ENCODE measurements at places on chromosomes 5 and 9.

GRCh38 chr5:14141764-14142163 lies 1.4 kb upstream of the TRIO start:
- DNase-seq, result no peak

- DNase-seq, result no peak
These were observed 14.5 kb upstream of the ROPN1L start for GRCh38 chr5:10427201-10427600.

DNA sequence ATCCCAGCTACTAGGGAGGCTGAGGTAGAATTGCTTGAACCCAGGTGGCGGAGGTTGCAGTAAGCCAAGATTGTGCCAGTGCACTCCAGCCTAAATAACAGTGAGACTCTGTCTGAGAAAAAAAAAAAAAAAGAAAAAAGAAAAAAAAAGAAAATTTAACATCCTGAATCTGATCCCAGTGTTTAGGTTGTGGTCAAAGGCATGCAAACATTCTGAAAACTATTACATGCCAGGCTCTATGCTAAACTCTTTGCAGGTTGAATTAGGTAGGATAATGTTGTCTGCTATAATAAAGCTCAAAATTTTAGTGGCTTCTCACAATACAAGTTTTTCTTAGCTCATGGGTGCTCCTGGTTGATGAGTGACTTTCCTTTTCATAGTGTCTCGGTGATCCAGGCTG lies 367.4 kb downstream of the PSAT1 start:
- DNase-seq, result no peak

- DNase-seq, result no peak
These were observed 209.5 kb downstream of the MEF2C start for GRCh38 chr5:88673253-88674105.

DNA sequence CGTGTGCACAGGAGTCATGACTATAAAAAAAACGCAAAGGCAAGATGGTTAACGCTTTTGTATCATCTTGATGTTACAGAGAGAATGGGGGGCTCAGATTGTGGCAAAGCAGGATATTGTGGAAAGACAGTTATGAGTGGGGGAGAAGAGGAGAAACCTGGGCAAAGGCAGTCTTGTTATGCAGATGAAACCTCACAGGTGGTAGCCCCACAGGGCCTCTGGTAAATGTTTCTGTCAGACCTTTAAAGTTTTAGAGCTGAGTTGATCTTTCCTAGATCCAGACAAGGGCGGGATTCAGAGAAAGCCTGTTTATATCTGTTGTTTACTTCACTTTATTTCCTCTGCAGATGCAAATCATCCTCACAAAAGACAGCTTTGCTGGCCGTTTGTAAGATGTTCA lies 55.2 kb downstream of the C9orf85 start:
- no peak for DNase-seq

- DNase-seq, result no peak
These were observed 123.6 kb upstream of the CCDC112 start for GRCh38 chr5:115419846-115420585.

DNA sequence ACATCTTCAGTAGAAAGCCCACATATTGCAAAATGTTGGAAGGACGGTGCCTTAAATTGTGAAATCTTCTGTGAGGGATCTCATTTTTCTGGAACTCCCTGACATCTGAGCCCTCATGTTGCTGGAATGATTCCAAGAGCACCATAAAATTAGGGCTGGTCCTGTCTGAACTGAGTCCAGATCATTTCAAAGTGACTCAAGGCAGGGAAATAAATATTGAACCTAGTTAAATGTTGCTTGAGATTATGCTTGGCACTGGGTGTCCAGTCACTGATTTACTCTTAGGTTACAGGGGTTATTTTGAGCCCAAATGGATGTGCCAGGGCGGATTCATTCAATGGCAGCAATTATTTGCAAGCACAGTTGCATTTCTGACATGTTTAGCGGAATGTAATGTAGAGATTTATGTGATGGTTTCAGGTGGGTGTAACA lies 437.0 kb downstream of the PIK3R1 start:
- DNase-seq, result no peak

DNA sequence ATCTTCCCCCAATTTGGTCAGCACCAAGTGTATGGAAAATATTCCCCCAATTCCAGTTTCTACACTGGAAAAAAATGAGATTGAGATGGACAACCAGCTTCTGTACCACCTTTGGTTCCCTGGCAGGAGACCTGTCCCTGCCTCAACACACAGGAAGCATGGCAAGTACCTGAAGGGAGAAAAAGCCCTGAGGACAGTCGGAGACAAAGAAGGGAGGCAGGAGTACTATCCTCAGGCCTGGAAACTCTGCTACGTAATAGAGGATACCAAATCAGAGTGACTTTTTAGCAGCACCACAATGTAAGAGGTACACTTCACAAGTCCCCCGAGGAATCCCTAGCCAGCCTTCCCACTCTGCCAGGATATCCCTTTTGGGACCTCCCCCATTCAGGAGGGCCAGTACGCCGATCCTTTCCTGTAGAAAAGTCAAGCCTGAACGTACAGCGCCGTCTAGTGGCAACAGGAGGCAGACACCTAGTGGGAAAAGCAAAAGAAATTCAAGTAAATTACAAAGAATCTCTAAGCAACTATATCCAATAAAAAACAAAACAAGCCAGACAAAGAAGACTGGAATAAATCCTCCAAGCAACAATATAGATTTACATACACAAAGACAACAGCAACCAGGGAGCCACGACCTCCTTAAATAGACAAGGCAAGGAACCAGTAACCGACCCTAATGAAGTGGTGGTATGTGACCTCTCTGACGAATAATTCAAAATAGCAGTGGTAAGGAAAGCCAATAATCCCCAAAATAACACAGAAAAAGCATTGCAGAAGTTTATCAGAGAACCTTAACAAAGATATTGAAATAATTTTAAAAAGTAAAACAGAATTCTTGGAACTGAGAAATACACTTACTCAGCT lies 63.3 kb upstream of the SLCO6A1 start:
- DNase-seq, result no peak

GRCh38 chr9:29209748-29210291 lies 1636.5 kb upstream of the C9orf72 start:
- no peak for DNase-seq

DNA sequence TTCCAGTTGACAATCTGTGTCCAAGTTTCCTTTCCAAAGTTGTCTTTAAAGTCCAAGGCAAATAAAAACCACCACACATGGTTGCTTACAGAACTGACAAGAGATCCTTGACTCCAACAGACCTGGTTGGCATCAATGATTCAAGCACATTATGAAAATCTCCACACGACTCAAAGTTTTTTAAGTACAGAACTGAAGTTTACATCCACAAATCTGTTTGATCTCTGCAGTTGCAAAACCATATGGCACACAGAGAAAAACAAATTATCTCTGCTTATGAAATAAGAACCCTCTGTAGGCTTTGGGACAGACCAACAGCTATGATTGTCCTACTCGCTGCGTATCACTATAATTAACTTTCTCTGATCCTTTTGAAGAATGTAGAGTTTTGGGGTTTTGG lies 60.8 kb downstream of the MLLT3 start:
- DNase-seq, result no peak

DNA sequence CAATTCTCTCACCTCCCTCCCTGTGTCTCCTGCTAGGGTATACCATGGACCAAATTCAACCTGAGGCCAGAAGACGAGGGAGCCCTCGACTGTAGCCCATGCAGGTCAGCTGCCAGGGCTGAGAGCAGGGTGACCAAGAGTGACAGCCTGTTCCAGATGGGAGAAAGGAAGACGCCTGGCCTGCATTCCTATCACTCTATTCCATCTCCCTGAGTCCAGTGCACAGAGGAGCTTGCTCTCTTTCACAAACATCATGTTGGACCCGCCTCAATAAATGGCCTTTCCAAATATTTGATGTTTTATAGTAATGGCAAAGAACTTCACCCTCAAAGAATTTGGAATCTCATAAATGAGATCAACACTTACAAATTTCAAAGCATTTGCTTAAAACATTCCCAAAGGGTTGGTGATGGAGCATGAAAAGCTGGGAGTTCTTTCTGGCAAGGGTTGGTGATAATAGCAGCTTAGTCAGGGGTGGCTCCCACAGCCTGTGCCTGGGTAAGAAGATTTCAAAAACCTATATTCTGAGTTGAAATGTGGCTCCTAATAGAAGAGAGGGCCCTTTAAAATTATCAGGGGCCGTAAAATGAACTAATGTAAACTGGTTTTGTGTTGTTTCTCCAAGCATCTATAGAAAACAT lies 393.1 kb downstream of the EFNA5 start:
- DNase-seq, result no peak

DNA sequence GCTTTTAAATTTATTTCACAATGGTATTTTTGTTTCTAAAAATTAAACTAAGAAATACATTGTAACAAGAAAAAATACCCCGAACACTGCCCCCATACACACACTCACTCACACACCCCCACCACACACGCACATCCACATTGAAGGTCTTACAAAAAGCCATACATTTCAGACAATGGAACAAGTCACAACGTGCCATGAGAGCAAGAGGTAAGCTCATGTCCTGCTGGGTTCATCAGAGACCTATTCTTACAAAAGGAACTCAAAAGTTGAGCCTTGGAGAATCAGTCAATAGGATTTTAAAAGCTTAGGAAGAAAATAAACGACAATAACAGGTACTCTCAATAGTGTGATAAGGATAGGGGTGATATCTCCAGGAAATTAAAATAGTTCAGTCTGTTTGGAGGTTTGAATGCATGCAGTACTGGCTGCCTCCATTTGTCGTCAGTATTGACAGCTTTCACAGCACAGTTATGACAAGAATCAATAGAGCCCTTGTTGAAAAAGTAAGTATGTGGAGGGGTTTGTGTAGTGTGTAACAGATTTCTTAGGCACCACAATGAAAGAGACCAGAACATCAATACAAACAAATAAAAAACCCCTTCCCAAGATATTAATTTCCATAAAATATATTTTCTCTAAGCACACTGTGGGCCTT lies 1826.2 kb upstream of the CDH6 start:
- no peak for DNase-seq

DNA sequence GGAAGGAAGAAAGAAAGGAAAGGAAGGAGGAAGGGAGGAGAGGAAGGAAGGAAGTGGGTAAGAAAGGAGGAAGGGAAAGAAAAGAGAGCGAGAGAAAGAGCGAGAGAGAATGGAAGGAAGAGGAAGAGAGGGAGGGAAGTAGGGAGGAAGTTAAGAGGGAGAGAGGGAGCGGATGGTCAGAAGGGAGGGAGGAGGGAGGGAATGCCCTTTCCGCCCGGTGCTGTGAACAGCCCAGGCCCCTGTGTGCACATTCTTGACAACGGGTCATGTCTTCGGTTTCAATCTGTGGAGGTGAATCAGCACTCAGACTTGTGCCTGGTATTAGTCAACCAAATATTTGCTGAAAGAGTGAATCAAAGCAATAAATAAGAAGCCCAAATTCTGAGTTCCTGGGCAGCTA lies 39.2 kb downstream of the PRUNE2 start:
- no peak for DNase-seq

DNA sequence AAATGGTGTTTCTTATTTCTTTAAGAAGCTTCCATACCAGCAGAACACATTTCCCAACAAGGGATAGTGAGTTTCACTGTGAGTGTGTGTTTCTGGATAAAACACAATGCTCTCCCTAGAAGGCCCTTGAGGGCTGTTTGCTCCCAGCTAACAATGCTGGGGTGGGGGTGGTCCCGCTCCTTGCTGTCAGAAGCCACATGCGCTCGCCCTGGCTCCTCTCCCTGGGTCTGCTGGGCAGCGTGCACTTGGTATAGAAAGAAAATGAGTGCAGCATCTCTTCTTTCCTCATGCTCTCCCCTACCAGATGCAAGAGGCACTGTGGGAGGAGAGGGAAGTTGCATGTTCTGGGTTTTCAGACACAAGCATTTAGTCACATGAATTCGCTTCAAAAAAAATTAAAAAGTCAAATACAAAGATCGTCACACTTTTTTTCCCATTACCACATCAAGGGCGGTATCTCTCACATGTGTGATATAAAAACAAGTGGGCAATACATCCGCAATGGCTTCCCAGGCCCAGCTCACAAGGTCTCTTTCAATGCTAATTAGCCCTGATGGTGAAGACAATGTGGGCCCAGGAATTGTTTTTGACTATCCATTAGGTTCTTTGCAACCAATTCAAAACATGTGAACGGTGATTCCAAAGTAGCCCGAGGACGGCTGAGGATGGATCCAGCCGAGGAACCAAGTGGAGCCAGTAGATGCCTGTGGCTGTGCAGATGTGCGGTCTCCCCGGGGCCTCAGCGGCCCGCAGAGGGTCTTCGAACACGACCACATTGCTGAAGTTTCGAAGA lies 603.6 kb downstream of the IRX1 start:
- no peak for DNase-seq

GRCh38 chr9:38681747-38682227 lies 38.1 kb downstream of the FAM240B start:
- DNase-seq, result no peak

DNA sequence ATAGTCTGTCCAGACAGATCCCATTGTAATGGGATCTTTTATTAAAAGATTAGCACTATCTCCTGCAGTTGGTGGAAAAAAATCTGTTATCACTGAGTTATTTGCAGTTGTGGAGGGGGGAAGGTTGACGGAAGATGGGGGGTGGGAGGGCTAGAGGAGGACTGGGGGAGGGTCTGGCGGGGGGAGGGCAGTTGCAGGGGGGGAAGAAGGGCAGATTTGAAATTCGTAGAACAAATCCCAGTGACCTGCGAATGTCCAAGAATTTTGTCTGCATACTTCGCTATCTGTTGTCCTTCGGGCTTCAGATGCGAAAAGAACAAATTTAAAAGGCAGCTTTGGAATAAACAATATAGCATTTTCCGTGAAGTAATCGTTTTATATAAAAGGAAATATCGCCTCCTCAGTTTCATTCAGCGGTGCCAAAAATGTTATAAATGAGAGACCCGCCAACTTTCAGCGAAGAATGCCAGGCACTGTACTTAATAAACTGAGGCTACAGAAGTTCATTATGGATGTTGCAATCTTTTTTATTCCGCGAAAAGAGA lies 1.3 kb upstream of the FST start:
- no peak for DNase-seq

GRCh38 chr5:128498844-128499455 lies 39.1 kb downstream of the FBN2 start:
- DNase-seq, result no peak

GRCh38 chr9:69798744-69799143 lies 21.9 kb upstream of the CFAP95 start:
- DNase-seq, result no peak

GRCh38 chr9:5231212-5231611 lies at the start of gene INSL4:
Gene INSL4 (plus strand): TSS chr9:5231419. CDS start chr9:5231524, 105 bp downstream.
- no peak for DNase-seq

DNA sequence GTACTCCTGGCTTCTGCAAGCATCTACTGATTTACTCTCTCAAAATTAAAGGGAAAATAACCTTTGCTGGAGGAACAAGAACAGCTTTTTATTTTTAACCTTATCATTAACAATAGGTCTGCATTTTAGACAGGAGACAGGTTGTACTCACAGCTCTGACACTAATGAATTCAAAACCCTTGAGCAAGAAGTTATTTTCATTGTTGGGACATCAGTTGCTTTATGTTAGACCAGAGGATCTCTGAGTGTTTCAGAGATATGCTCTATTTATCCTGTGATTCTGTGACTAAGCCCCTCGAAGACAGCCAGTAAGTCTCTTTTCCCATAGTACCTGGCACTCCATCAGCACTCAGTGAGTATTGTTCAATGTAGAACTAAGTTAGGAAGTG lies 190.2 kb upstream of the PCSK5 start:
- no peak for DNase-seq
